Breast epithelium (tissue), 4 donors: ENCODE measurements at places on chromosomes 3 and 15. TPM values are rescaled to one million over a fixed set of nuclear protein-coding genes. Genes with fewer than 3 reads are reported as not detected.

The RPL15 gene
- total RNA-seq = 3,544 TPM

The KLHL6 gene
- 4.3 TPM for total RNA-seq

The ACAP2 gene
- 63.0 TPM for total RNA-seq

DNA sequence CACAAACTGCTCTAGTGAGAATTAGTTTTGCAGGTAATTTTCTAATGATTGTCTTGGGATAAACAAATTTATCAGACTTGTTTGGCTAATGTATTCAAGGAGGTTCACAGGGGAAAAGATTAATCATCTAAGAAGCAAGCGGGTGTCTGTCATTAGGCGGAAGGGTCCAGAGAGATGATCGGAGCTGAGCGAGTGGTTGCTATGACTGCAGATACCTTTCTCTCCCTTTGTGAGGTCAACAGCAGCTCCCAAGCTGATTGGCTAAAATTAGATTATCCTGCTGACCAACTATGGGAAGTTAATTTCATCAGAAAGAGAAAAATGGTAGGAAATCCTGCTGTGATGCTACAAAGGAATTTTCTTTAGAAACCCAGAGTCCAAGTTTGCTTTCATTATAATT lies 276.0 kb downstream of the SOX2 start:
- no peaks in the 10 kb centered on the region for H3K27me3 ChIP-seq
- H3K4me3 ChIP-seq = no peak overlapping the region
- no peaks in the 10 kb centered on the region for H3K4me1 ChIP-seq
- H3K36me3 ChIP-seq = no peaks in the 10 kb centered on the region

- H3K4me3 ChIP-seq = peak overlapping the region; percentile 59
- no peaks in the 10 kb centered on the region for H3K36me3 ChIP-seq
- DNase-seq = no peak
- peaks cover 33% of the 10 kb centered on the region for H3K27me3 ChIP-seq
Measured at GRCh38 chr15:68431037-68431791, 749 bp downstream of the ITGA11 start.

DNA sequence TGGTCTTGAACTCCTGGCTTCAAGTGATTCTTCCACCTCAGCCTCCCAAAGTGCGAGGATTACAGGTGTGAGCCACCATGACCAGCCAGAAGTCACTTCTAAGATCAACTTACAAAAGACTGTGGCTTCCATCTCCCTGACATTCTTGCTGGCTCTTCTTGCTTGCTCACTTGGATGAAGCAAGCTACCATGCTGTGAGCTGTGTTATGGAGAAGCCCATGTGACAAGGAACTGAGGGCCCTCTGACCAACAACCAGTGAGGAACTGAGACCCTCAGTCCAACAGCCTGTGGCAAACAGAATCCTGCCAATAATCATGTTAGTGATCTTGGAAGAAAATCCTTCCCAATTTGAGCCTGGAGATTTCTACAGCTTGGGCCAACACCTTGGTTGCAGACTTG lies 7.2 kb upstream of the VPS8 start:
- no peak for DNase-seq
- no peak overlapping the region for H3K27ac ChIP-seq
- H3K36me3 ChIP-seq = no peaks in the 10 kb centered on the region
- H3K4me1 ChIP-seq = no peaks in the 10 kb centered on the region
- H3K4me3 ChIP-seq = no peak overlapping the region

GRCh38 chr3:105653166-105653565 lies 215.6 kb downstream of the CBLB start:
- H3K27ac ChIP-seq = no peak overlapping the region
- DNase-seq = no peak
- no peaks in the 10 kb centered on the region for H3K4me1 ChIP-seq
- H3K27me3 ChIP-seq = no peaks in the 10 kb centered on the region
- H3K4me3 ChIP-seq = no peak overlapping the region

The AHSG gene
- total RNA-seq = not detected

The KLHL40 gene
- total RNA-seq = not detected

DNA sequence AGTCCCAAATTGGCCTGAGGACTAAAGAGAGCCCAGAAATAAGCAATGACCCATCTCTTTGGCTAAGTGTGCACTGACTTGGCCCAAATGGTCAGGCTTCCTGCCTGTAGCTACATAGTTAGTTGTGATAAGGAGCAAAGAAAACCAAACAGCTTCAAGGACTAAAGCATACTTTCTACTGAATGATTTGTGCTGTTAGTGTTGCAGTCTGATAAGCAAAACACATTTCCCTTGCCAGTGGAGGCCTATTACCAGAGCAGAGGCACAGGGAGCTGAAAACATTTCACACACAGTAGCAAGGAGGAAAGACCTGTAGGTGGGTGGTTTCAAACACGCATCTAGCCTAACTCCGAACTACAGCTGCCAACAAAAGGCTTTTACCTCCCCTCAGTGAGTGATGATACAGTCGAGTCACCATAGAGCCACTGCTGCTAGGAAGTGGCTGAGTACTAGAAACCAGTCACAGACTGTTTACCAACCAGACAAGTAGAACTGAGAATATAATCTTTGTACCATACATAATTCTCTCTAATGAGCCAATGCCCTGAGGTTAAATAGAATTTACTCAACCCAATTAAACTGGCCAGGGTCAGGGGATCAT lies 222.3 kb upstream of the THBS1 start:
- H3K4me1 ChIP-seq = no peaks in the 10 kb centered on the region
- H3K27ac ChIP-seq = peak overlapping the region; percentile 61
- H3K36me3 ChIP-seq = no peaks in the 10 kb centered on the region
- H3K4me3 ChIP-seq = no peak overlapping the region

DNA sequence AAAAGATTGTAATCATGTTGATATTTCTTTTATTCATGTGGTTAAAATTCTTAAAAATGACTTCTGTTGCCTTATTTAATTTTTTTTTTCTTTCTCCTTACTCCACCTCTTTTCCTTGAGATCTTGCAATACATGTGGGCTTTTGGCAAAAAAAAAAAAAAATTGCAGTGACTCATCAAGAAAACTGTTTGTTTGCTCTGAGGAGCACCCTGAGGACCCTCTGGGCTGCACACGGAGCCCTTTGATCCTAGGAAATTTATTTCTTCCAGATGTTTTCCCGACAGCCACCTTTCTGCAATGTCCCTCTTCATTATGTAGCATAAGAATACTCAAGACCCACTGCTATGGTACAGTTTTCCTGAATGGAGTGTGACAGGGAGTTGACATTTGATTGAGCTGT lies 371.7 kb downstream of the ZBTB20 start:
- no peak overlapping the region for H3K4me3 ChIP-seq
- no peaks in the 10 kb centered on the region for H3K27me3 ChIP-seq
- H3K36me3 ChIP-seq = no peaks in the 10 kb centered on the region
- no peaks in the 10 kb centered on the region for H3K4me1 ChIP-seq
- no peak overlapping the region for H3K27ac ChIP-seq

- no peak for DNase-seq
- H3K27me3 ChIP-seq = no peaks in the 10 kb centered on the region
- no peak overlapping the region for H3K4me3 ChIP-seq
- H3K4me1 ChIP-seq = no peaks in the 10 kb centered on the region
Measured at GRCh38 chr3:171286580-171287249, 173.5 kb downstream of the TNIK start.

The ANKRD34C gene
- total RNA-seq = not detected

The COL6A5 gene
- not detected for total RNA-seq

- DNase-seq = no peak
- H3K27me3 ChIP-seq = no peaks in the 10 kb centered on the region
- no peaks in the 10 kb centered on the region for H3K4me1 ChIP-seq
- no peaks in the 10 kb centered on the region for H3K36me3 ChIP-seq
- H3K4me3 ChIP-seq = peak overlapping the region; percentile 74
- peak overlapping the region; percentile 98 for H3K27ac ChIP-seq
Measured at GRCh38 chr3:128648940-128649663, 1.5 kb downstream of the RPN1 start.

The PXYLP1 gene
- total RNA-seq = 10.7 TPM

The RBP2 gene
- 1.3 TPM for total RNA-seq

DNA sequence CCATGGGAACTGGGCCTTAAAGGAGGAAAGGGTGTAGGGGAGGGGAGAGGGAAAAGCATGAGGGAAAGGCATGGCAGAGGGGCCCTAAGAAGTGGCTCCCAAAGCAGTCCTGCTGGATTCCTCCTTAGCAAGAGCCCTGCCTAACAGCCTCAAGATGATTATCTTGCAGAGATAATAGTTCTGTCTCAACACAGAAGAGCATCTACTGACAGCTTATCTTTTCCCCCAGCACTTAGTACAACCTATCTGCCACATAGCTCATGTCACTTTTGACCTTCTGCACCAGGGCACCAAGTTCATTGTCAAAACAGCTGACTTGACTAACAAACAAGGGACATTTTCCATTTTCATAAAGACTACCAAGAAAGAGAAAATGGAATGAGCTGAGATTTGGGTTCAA lies 86.3 kb downstream of the ANP32A start:
- H3K27me3 ChIP-seq = no peaks in the 10 kb centered on the region
- H3K36me3 ChIP-seq = no peaks in the 10 kb centered on the region
- H3K4me1 ChIP-seq = no peaks in the 10 kb centered on the region
- H3K4me3 ChIP-seq = no peak overlapping the region

DNA sequence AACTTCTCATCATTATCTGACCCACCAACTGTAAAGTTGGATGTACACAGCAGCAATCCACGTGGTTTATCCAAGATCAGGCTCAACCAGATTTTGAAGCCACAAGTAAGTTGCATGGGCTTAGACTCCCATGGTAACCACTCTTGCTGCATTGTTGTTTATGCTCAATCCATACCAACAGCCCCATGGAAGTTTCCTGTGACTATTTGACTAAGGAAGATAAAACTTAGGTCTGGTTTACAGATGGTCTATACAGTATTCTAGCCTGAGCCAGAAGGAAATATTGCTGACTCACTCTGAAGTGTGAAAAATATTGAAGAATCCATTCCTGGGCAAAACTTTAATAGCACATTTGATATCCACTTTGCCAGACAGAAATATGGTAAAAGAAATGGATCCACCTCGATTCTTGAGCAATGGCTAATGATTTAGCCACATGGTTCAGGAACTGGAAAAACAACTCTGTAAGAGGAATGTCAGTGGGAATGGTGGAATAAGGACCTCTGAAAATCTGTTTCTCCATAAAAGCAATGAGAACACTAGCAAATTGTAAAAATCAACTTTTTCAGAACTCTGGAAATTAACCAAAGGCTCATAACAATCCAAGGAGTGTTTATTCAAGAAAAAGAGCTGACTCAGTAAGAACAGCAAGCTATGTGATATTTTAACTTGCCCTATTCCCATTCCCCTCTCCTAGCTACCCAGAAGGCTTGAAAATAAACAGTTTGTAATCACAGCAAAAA lies 162.9 kb upstream of the STT3B start:
- H3K36me3 ChIP-seq = no peaks in the 10 kb centered on the region
- no peak for DNase-seq

The USP4 gene
- total RNA-seq = 32.8 TPM

The CCR9 gene
- not detected for total RNA-seq

- H3K27ac ChIP-seq = no peak overlapping the region
- no peaks in the 10 kb centered on the region for H3K36me3 ChIP-seq
- H3K4me1 ChIP-seq = no peaks in the 10 kb centered on the region
Measured at GRCh38 chr3:122357828-122358702, 25.0 kb downstream of the MIX23 start.

The GOLGA8T gene
- not detected for total RNA-seq

DNA sequence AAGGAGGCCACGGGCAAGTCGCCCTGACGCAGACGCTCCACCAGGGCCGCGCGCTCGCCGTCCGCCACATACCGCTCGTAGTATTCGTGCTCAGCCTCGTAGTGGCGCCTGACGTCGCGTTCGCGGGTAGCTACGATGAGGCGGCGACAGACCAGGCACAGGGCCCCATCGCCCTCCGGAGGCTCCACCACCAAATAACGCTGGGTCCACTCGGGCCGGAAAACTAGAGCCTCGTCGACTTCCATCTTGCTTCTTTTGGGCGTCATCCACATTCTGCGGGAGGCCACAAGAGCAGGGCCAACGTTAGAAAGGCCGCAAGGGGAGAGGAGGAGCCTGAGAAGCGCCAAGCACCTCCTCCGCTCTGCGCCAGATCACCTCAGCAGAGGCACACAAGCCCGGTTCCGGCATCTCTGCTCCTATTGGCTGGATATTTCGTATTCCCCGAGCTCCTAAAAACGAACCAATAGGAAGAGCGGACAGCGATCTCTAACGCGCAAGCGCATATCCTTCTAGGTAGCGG lies at the start of gene EPM2AIP1:
Gene EPM2AIP1, minus strand, starts transcription at position 326 of the 520 bp plus-strand sequence. Its CDS starts 54 bp downstream, at position 272.
- H3K4me3 ChIP-seq = peak within 1 kb of the TSS; percentile 66
- peaks cover 2% of the 10 kb centered on the region for H3K4me1 ChIP-seq
- H3K27ac ChIP-seq = peak within 1 kb of the TSS; percentile 99
- H3K36me3 ChIP-seq = no peaks in the 10 kb centered on the region

GRCh38 chr3:43477600-43477999 lies 144.2 kb downstream of the ANO10 start:
- no peak overlapping the region for H3K4me3 ChIP-seq
- H3K27ac ChIP-seq = no peak overlapping the region
- no peaks in the 10 kb centered on the region for H3K4me1 ChIP-seq
- no peaks in the 10 kb centered on the region for H3K36me3 ChIP-seq
- H3K27me3 ChIP-seq = no peaks in the 10 kb centered on the region

The AMOTL2 gene
- 281 TPM for total RNA-seq

- no peaks in the 10 kb centered on the region for H3K36me3 ChIP-seq
- H3K27me3 ChIP-seq = no peaks in the 10 kb centered on the region
- H3K4me3 ChIP-seq = no peak overlapping the region
Measured at GRCh38 chr15:72933976-72934375, 118.3 kb upstream of the NEO1 start.

DNA sequence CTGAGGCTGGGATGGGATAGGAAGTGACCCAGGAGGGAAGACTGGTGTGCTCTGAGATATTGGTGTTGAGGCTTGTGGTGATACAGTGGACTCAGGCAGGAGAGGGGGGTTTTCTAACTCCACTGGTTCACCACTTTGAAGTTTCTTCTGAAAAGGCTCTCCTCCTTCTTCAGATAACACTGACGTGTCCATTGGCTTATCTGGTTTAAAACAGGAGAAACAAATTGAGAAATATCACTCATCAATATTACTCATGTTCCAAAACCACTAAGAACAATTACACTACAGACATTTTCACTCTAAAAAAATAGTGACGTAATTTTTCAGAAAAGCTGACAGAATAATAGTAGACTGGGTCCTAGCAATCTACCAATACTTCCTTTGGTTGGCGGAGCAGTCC lies 23.1 kb downstream of the TP53BP1 start:
- H3K27ac ChIP-seq = no peak overlapping the region
- no peak for DNase-seq
- H3K4me1 ChIP-seq = no peaks in the 10 kb centered on the region
- no peak overlapping the region for H3K4me3 ChIP-seq
- peaks cover 9% of the 10 kb centered on the region for H3K36me3 ChIP-seq
- no peaks in the 10 kb centered on the region for H3K27me3 ChIP-seq

DNA sequence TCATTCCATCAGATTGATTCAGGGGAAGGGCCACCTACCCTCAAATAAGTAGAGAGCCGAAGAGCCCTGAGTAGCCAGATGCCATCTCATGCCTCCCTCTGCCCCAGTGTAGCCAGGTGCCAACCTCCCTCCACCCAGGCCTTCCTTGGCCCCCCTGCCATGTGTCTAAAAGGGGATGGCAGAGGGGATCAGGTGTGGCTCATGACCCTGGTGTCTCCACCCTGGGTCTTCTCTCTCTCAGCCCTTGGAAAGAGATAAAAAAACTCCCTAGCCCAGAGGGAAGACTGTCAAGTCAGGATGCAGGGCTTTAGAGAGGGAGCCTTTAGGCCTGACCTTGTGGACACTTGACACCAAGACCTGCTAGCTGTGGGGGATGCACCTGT lies 5.2 kb downstream of the GRM2 start:
- no peaks in the 10 kb centered on the region for H3K27me3 ChIP-seq
- H3K4me1 ChIP-seq = no peaks in the 10 kb centered on the region
- H3K27ac ChIP-seq = no peak overlapping the region

GRCh38 chr3:187987924-187988323 lies 166.0 kb upstream of the LPP start:
- H3K36me3 ChIP-seq = no peaks in the 10 kb centered on the region
- no peak overlapping the region for H3K4me3 ChIP-seq
- H3K27ac ChIP-seq = no peak overlapping the region
- DNase-seq = no peak

The ALPK3 gene
- total RNA-seq = 2.6 TPM
